ENCODE measurements at places on chromosomes 2 and 18.
A peak's percentile ranks its signal among the peaks of the same experiment; 100 is the strongest.

- DNase-seq: peak; percentile 70
These were observed 141.7 kb downstream of the RBMS1 start for GRCh38 chr2:160351956-160352355.

GRCh38 chr18:64712035-64712434 lies 563.1 kb upstream of the LINC00305 start:
- no peak for DNase-seq

GRCh38 chr2:97870396-97870843 lies 125.3 kb downstream of the TMEM131 start:
- peak; percentile 93 for DNase-seq

DNA sequence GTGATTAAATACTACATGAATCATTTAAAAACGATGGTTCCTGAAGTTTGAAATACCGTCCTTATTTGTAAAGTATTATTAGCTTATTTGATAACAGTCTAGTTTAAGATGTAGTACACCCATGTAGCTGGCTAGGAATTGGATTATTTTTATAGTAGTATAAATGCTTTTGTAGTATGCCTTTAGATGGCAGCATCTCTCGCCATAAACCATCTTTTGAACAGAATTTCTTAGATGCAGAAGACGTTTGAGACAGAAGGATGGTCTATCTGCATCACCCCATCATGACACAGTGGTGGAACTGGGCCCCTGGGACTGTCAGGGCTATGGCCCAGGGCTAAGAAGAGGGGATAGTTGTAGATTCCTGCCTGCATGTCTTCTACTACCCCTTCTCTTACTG lies 152.7 kb downstream of the WDSUB1 start:
- DNase-seq: peak; percentile 61

DNA sequence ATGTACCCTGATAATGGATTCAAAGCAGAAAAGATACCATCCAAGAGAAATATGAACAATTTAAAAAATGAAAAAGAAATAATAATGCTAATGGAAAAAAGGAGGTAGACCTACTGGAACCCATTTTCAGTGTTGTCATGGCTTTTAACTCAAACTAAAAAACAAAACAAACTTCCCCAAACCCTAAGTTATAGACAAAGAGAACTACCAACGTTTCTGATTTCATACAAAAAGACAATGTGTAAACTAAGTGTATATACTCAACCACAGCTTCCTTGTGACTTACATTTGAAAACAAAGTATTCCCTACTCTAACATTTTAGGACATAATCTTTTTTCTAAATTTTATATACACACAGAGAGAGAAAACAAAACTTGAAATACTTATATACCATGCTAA lies 45.9 kb downstream of the ACVR1 start:
- DNase-seq: no peak

GRCh38 chr18:78352910-78353309 lies 626.7 kb upstream of the SALL3 start:
- no peak for DNase-seq

DNA sequence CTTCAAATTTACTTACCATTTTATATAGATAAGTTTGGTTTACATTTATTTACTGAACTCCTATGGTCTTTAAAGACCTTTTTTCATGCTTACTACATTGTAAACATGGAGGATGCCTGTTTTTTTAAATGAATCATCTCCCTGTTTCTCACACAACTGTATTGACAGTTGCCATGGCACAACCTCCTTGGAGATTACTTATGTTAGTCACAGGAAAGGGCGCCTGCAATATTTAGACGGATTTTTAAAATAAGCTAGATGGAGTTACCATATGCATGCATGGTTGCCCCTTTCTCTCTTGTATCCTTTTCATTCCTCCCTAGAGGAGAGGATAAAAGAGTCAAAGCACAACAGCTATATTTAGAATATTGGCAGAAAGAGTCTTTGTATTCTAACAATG lies 34.8 kb upstream of the CCDC102B start:
- peak; percentile 46 for DNase-seq

DNA sequence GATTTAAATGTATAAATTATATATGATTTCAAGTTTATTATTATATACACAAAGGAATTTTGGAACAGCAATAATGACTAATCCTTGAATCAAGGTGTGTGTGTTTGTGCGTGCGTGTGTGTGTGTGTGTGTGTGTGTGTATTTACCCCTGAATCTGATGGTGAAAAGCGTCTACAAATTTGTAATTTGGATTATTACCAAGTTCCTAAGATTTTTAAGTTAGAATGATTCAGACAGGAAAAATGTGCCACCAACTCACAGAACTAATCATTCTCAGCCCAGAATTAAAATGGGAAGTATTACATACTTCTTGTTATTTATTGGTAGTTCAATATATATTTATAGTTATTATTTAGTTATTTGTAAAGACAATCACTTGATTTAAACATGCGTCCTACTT lies 12.3 kb downstream of the CALCRL start:
- DNase-seq: peak; percentile 28

- no peak for DNase-seq
These were observed 111.3 kb upstream of the SLC14A2 start for GRCh38 chr18:45503990-45504389.

GRCh38 chr18:22169889-22170420 lies 566 bp downstream of the GATA6 start:
- no peak for DNase-seq

DNA sequence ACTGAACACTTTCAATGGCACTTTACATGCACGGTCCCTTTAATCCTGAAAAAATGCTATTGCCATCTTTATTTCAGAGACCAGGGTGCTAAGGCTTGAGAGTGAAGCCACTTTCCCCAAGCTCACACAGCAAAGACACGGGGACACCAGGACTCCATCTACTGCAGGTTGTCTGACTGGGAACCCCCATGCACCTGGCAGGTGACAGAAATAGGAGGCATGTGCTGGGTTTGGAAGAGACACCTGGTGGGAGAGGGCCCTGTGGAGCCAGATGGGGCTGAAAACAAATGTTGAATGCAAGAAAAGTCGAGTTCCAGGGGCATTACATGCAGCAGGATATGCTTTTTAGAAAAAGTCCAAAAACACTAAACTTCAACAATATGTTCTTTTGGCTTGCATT lies 5.2 kb upstream of the EHD3 start:
- DNase-seq: no peak

GRCh38 chr2:111903930-111904439 lies 5.6 kb downstream of the MERTK start:
- no peak for DNase-seq

DNA sequence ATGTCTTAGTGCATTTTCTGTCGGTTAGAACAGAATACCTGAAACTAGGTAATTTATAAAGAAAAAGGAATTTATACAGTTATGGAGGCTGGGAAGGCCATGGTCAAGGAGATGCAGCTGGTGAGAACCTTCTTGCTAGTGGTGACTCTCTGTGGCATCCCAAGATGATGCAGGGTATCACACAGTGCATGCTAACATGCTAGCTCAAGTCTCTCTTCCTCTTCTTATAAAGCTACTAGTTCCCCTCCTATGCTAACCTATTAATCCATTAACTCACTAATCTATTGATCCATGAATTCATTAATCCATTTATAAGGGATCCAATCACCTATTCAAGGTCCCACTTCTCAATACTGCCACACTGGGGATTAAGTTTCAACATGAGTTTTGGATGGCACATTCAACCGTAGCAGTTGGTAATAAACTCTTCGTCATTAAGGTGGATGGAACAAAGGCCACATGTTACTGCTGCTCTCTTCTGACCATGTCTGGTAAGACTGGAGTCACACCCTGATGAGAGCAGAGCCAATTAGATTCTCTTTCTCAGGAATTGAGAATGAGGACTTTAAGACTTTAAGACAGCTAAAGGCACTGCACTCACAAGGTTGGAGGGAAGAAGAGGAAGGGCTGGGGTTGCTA lies 211.6 kb upstream of the SMAD7 start:
- DNase-seq: peak; percentile 4

- no peak for DNase-seq
These were observed 138.3 kb downstream of the DDX1 start for GRCh38 chr2:15729709-15730544.

DNA sequence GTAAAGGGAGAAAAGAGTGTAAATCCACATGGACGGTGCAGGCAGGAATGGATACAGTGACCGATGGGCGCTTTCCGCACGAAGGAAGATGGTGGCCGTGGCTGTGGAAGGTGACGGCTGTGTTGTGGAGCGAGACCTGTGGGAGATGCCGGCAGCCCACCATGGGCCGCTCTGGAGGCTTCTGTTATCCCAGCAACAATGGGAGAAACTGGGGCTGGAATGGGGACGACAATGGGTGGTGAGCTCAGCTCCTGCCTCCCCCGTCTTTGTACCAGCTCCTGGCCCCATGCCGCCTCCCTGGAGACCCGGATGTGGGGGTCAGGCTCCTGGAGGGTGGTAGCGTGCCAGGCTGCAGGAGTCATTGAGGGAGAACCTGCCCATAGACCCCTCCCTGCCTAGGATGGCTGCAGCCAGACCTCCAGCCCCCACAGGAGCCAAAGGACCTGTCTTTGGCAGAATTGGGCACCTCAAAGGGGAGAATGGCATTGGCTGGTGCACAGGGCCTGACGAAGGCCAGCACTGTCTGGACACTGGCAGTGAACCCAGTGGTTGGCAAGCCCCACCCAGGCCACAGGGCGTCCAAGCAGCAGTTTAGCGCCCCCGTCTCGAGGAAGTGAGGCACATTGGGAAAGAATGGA lies 72.6 kb downstream of the SLC66A2 start:
- no peak for DNase-seq

DNA sequence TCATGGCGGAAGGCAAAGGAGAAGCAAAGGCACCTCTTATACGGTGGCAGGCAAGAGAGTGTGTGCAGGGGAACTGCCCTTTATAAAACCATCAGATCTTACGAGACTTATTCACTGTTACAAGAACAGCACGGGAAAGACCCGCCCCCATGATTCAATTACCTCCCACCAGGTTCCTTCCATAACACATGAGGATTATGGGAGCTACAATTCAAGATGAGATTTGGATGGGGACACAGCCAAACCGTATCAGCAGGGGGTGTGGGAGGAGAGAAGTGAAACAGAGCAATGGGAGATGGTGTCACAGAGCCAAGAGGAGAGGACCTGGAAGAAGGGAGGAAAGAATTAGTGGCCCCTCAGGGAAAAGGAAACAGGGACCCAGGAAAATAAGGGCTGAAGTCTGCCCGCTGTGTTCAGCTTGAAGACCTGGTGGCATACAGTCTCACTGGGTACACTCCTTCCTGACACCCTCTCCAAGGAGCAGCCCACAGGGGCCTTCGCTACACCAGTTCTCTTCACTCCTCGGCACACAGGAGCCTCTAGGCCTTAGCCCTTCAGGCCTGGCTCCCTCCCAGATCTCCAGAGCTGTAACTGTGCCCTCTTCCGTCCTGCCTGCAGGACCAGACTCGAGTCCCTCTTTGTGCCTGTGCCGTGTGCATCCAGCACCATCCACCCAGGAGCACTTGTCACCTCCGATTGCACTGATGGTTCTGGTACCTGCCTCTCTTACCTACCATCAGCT lies 262.1 kb downstream of the EIPR1 start:
- no peak for DNase-seq

GRCh38 chr2:12493031-12493513 lies 223.7 kb upstream of the TRIB2 start:
- DNase-seq: peak; percentile 70

GRCh38 chr2:162035981-162036380 lies 38.0 kb downstream of the DPP4 start:
- DNase-seq: no peak

DNA sequence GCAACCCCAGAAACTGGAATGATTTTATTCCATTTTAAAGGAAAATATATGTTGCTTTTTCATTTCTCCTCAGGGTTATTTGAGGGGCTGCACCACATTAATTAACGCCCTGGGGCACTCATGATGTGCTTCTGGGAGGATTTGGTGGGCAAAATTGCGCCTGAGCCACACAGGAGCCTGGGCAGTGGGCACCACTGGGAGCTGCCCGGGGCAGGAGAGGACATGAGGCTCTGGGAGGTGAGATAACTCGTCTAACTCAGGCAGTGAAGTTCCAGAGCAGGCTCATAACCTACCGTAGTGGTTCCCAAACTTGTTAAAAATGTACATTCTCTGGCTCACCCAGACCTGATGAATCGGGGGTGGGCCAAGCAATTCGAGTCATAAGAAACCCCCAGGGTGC lies 68.3 kb downstream of the EDAR start:
- no peak for DNase-seq

GRCh38 chr2:223537651-223538601 lies 64.2 kb downstream of the SCG2 start:
- peak; percentile 47 for DNase-seq

DNA sequence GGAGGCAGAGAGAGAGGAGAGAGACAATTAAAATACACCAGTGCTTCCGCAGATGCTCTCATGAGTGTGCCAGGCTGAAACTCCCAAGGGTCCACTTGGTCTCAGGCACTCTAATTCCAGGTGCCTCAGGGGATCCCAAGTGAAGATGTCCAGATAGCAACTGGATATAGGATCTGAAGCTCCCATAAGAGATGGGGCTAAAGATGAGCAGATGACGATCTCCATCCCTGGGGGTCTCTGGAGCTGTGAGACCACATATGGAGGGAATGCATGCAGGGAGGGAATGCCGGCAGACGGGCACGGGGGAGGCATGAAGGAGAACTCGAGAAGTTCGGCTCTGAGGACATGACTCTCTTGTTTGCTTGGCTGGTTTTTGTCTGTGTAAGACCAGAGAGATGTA lies 223.7 kb upstream of the RAB6C start:
- no peak for DNase-seq

DNA sequence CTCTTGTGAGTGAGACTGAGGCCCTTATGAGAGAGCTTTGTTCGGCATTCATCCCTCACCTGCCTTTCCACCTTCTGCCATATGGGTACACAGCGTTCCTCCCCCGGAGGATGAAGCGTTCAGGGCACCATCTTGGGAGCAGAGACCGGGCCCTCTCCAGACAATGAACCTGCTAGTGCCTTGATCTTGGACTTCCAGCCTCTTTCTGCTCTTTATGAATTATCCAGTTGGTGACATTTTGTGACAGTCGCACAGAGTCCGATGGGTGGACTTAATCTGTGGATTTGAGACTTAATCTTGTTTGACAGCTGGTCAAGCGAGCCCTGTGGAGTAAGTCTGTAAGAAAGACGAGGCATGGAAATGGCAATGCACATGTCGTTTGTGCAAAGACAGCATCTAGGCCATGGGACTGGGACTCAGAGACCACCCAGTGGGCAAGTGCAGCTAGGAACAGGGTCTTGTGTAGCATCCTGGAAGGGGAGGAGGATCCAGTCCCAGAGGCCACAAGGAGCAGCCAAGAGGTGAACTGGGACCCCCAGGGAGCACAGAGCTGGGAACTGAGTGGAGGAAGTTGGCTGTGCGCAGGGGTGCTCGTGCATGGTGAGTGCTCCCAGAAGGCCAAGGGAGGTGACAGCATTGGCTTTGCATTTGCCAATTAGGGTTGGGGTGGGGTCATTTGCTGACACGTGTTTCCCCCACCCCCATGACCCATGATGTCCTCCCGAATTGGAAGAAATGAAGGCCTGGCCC lies 69.5 kb upstream of the HDAC4 start:
- no peak for DNase-seq
